ENCODE measurements at places on chromosomes 5 and 9.

DNA sequence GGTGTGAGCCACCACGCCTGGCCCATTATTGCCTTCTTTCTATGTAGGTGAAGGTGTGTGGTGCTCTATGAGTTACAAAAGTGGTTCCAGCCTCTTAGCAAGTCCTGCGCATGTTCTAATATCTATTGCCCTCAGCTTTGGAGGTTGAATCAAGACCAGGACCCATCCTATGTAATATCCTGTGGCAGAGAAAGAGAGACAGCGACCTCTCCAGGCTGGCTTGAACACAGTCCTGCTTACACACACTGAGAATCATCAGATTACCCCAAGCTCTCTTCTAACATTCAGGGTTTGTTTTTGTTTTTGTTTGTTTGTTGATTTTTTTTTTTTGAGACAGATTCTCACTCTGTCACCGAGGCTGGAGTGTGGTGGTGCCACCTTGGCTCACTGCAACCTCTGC, 94.7 kb upstream of the OSMR start:
- DNase-seq: no peak

- no peak for DNase-seq
These were observed 102.9 kb downstream of the FRMD3 start for GRCh38 chr9:83435301-83435700.

GRCh38 chr5:67032921-67033664, 163.5 kb downstream of the CD180 start:
- DNase-seq: no peak

DNA sequence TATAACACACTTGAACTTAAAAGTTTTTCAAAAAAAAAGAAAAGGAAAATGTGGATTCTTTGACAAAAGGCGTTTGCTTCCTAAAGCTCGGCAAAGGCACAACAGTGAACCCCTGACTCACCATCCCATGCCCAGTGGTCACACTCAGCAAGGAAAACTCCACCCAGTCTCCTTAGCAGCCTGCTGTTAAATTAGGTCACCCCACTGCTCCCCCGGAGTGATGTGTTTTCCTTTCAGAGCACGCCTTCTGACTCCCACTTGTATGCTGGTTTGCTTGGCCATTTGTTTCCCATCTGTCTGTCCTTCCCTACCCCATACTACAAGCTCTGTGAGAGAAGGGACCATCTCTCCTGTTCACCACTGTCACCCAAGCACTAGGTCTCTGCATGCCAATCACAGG, 23.8 kb downstream of the RETREG1 start:
- DNase-seq: no peak

DNA sequence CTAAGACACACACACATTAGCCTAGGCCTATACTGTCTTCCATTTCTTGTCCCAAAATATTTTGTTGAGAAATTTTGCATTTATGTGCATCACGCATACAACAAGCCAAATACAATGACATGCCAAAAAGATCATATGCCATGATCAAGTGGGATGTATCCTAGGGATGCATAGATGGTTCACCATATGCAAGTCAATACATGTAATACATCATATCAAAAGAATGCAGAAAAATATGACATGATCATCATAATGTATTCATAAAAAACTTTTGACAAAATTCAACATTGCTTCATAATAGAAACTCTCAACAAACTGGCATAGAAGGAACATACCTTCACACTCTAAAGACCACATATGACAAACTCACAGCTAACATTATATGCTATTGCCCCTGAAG, 5.8 kb upstream of the FAM81B start:
- no peak for DNase-seq

DNA sequence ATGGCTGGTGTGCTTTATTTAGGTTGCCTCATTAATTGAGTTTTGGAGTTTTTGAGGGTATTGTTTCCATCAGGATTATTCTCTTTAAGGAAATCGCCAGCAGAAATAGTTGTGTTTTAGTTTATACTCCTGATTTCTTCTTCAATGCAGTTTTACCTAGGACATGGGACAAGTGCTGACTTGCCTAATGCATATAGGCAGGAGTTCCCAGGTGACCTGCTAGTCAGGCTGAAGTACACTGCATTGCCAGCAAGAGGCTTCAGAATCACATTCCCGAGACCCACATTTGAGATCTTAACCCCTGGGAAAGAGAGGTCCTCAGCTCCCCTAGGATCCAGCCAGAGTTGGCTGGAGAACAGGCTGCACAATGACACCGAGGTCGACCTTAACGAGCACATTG, 1.5 kb upstream of the OR1N2 start:
- no peak for DNase-seq

- no peak for DNase-seq
These were observed 239.9 kb upstream of the SMARCA2 start for GRCh38 chr9:1775230-1775629.

GRCh38 chr9:13160051-13160450, 119.4 kb downstream of the MPDZ start:
- no peak for DNase-seq

GRCh38 chr9:110886832-110887231, 151.4 kb downstream of the LPAR1 start:
- DNase-seq: no peak

DNA sequence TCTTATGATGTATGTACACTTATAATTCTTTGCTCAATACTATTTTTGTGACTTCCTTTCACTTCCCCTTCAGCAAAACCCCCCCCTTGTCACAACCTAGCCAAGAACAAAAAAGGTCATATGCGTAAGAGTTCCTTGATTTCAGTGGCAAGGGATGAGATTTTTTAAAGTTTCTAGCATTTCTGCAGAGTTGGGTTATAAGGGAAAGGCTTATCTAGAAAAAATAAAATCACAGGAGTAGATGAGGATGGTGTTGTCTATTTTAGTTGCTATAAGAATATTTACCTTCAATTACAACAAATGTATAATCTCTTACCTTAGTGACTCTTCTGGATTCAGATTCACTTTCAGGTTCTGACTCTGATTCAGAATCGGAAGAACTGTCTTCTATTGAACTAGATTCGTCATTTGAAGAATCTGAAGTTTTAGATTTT, 184.6 kb downstream of the AP3B1 start:
- DNase-seq: no peak

GRCh38 chr9:14313951-14314423, at the start of gene NFIB:
NFIB (minus strand) TSS chr9:14314141; CDS start chr9:14313511, 630 bp downstream.
- no peak for DNase-seq

- DNase-seq: no peak
These were observed 21.7 kb upstream of the LCP2 start for GRCh38 chr5:170319301-170319700.

GRCh38 chr5:132423438-132423898, 54.0 kb downstream of the SLC22A5 start:
- DNase-seq: no peak

DNA sequence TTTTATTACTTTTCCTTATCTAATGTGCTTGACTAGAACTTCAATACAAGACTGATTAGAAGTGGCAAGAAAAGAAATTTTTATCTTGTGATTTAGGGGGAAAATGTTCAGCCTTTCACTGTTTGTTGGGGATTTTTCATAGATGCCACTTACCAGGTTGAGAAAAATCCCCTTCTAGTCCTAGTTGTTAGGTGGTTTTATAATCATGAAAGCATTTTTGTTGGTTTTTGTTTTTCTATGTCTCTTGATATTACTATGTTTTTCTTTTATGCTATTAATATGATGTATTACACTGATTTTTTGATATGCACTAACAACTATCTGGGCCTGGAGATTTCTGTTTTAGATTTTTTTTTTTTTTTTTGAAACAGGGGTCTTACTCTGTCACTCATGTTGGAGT, 134.0 kb downstream of the PARP8 start:
- DNase-seq: no peak

GRCh38 chr9:75891277-75891741, 836 bp downstream of the PCSK5 start:
- DNase-seq: no peak

DNA sequence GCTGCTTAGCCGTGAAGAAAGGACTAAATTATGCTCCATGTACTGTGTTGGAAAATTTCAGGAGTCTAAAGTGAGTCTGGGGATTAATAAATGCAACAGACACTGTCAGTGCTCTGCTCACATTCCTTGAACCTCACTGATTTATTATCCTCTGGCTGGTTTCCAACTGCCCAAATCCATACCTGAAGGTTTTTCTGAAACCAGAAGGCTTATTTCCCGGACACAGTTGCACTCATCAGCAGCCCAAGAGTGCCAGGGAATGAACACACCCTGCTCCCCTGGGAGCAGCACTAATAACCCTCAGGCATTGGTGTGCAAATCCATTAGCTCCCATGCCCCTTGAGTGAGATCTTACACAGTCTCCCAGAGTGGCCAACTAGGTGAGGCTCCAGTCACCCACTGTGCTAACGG, 38.7 kb downstream of the F2R start:
- DNase-seq: no peak

DNA sequence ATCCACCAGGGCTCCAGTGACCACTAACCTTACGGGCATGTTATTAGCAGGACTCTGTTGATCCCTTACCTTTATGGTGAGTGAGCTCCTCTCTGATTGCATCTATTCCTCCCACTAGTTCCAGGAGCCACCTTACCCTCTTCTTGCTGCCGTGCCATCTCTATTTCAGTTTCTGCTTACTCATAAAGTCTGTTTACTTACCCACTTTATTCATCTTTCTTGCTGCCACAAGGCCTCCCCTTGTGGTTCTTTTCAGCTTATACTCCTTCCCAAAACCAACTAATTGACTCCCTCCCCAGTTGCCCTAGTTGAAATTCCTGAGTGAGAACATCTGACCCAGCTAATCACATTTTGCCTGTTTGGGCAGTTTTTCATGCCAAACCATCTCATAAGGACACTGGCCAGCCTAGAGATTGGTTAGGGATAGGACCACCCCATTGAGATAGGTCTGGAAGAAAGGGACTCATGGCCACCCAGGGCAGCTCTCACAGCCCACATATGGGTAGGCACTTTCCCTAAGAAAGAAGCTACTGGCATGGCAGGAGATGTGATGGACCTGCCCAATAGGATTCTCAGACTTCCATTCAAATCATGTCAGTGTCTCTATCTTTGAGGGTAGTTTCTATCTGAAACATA, 412.7 kb downstream of the EFNA5 start:
- no peak for DNase-seq

GRCh38 chr9:8356406-8356805, 556.8 kb upstream of the DMAC1 start:
- DNase-seq: no peak

DNA sequence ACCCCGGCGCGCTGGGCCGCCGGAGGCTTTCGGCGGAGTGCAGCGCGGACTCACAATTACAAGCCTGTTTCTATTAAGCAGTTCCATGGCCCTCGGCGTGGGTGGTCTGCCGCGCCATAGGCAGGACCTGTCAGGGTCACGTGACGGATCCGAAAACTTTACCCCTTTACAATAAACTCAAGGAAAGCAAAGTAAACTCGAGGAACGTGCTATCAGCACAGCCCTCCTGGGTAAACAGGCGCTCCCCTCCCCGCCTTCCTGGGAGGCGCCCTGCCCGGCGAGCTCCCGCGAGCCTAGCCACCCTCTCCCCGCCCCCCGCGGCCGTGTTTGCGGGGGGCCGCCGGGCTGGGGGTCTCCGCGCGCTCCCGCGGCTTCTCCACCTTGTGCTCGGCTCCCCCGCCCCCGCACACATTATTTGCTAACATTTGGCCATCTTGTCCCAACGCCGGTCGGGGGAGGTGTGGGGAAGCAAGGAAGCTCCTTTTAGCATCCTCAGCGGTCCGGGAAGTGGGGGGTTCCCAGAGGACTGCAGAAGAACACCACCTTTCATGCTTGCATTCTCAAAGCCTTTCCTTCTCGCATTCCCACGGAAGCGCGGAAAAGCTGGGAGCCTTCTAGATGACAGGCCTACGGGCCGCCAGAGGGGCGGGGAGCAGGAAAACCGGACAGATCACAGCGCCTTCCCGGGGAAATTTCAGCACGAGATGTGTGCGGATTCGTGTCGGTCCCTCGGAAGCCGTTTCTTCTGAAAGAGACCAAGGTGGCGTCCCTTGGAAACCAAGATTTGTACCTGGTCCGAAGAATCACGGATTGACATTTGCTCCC, at the start of gene PTCH1:
PTCH1 (minus strand) TSS at position 238 of the 825 bp plus-strand sequence.
- no peak for DNase-seq

- DNase-seq: no peak
These were observed 90.5 kb downstream of the ADAMTS2 start for GRCh38 chr5:179254638-179255271.

GRCh38 chr9:81989700-81990099, 1.1 kb downstream of the SPATA31D1 start:
- DNase-seq: no peak

DNA sequence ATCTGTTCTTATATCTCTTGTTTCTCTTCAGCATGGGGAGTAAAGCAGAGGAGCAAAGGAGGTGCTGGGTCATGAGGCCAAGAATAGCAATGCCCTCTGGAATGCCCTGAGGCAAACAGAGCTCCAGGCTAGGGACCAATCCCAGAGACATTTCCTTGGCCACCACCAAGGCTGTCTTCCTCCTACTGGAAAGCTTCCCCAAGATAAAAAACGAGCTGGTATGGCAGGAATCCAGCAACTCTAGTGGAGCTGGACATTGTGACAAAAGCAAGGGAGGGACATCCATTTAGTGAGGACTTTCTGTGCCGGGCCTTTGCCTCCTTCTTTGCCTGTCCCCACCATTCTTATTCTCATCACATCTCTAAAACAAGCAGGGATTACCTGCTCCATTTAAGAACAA, 161.6 kb downstream of the ASTN2 start:
- DNase-seq: no peak

GRCh38 chr9:131060900-131061630, 35.3 kb upstream of the AIF1L start:
- DNase-seq: no peak

DNA sequence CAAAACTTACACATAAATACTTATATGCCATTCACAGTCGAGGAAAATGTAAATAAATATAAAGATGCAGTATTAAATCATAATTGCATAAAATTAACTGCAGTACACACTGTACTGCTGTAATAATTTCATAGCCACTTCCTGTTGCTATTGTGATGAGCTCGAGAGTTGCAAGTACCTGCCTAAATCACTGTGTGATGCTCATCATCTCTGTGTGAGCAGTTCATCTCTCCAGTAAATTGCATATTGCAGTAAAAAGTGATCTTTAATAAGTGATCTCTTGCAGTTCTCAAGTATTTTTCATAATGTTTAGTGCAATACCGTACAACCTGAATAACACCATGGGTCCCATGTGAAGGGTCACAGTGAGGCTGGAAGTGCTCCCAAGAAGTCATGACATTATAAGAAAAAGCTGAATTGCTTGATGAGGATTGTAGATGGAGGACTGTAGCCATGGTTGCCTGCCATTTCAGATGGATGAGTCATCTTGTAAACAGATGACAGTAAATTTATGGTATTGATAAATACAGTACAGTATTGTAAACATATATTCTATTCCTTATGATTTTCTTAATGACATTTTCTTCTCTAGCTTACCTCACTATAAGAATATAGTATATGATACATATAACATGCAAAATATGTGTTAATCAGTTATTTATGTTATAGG, 34.9 kb downstream of the SYK start:
- DNase-seq: no peak

Measured in stimulated activated CD8-positive, alpha-beta memory T cell treated with anti-CD3 and anti-CD28 coated beads, Interleukin-15, amount 100 ng/mL, for 48 hours (primary cell).